Stimulated activated CD4-positive, alpha-beta T cell treated with anti-CD3 and anti-CD28 coated beads, Interleukin-12 subunit alpha, Interleukin-12 subunit beta, amount 100 ng/mL, for 48 hours (primary cell): ENCODE measurements at places on chromosomes 1 and 21.

DNA sequence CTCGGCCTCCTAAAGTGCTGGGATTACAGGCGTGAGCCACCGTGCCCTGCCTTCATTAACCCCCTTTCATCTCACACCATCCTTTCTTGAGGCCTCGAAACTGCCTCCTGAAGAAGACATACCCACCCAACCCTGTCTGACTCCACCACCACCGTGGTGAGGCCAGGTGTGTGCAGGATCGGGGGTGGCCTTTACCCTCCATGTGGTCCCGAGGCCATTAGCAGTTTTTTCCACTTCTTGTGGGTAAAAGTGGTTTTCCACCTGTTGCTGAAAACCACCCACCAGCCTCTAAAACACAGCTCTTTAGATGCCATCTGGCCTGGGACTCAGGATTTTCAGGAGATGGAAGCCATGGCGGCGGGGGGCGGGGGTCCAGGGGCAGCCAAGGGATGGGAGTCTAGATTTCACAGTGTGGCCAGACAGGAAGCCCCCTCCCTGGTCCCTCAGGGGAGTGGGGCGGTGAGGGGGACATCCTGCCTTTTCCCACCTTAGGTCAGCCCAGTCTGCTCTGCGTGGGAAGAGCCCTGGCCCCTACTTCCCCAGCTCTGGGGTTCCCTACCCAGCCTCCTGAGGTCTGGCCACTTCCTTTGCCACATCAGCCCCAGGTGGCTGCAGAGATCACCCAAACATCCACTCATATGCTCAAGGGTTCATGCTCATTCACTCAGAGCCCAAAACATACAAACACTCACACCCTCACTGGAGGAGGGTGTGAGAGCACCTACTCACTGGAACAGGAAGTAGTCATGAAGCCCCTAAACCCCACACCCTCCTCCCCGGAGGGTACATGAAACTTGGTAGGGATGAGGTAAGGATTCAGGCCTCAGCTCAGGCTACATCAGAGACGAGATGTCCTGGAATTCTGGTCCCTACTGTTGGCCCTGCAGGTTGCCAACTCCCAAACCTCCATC lies 2.3 kb downstream of the FGR start:
- peak; percentile 60 for DNase-seq

DNA sequence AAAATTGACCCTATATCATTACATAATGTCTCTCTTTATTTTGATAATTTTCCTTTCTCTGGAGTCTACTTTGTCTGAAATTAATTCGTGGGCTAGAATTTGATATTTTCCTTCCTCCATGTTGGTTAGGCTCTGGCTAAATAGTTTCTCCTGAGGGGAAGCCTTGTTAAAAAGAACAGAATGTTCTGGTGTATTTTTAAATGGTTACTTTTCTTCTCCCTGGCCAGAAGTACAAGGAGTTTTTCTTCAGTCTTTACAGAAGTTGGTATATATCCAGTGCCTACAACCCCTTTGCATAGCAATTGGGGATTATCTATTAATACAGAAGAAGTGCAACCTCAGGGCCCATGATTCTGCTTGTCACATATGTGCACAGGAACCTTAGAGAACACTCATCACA lies 185.6 kb upstream of the RAB4A start:
- no peak for DNase-seq

DNA sequence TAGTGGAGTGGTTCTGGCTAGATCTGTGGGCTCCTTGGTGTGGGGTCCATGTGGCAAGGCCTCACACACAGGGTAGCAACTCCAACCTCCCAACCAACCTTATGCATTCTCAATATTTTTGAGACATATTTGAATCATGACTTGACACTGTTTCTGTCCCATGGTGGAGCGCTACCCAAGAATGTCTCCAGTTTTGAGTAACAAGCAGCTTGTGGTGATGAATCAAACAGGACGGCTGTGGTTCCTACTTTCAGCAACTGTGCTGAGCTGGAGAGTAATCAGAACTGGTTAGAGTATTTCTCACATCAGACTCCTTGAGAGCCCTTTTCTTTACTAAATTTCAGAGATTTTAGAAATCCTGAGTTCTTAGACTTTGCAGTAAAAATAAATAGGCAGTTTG lies 3.1 kb downstream of the LCE3D start:
- DNase-seq = no peak

DNA sequence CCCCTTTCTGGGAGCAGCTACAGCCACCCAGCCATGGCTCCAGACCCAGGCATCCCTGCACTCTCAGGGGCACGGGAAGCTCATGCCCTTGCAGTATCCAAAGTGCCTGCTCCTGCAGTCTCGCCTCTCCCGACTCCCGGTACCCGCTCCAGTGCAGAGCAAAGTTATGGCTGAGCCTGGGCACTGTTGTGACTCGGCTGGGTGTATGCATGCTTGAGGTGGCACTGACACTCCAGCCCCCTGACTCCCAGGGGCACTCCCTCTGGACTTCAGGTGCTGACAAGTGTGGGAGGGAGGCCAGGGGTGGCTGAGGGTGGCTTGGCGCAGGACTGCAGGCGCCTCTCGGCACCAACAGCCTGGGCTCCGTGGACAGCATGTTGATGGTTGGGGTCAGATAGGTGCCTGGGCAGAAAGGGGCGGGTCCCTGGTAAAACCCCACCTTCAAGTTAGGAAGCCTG lies 580.1 kb upstream of the ADGRL2 start:
- DNase-seq = no peak

DNA sequence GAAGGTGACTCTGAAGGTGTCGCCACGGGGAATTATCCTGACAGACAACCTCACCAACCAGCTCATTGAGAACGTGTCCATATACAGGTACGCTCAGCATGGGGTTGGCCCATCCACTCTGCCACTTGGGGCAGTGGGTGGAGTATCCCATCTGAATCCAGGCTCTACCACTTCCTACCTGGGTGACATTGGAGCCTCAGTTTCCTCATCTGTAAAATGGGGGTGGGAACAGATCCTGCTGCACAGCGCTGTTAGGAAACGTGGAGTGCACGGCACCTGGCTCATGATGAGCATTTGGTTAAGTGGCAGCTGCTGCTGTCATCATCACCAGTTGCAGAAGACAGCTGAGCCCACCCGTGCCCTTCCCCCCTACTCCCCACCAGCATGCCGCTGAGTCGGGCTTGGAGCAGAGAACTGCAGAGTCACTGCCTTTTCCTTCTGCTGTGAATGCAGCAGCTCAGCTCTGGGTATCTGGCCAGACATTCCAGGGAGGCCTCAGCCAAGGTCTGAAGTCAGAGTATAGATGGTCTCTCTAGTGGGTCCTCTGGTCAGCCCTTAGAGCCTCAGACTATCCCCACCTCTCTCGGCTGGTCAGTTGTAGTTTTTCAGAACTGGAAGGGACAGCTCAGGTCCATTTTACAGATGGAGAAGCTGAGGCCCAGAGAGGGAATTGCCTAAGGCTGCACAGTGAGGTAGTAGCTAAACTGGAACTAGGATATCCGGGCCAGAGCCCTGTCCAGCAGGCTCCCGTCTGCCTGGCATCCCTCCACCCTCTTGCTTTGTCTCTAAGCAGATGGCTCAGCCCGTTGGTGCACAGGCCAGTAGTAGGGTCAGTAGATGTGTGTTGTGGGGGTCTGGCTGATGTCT lies 11.7 kb downstream of the LDLRAP1 start:
- DNase-seq = no peak

DNA sequence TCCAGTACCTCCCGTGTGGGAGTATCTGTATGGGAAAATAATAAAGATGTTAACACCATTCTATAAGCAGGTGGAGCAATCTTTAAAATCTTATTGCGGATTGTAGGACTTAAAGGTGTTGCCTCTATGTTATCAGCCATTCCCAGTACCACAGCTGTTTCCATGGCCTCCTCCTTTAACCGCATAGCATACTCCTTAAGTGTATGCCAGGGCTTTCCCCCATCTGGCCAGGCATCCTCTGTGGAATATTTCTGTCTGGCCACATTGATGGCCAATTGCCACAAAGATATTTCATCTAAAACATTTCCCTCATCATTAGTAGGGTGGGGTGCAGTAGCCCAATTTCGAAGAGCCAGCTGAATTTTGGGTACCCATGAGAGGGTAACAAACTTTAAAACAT lies 7.3 kb upstream of the STUM start:
- DNase-seq = no peak
